ENCODE measurements at places on chromosomes 3 and 15.

- DNase-seq: no peak
Measured at GRCh38 chr3:196519718-196520082, 4.6 kb upstream of the SMCO1 start.

DNA sequence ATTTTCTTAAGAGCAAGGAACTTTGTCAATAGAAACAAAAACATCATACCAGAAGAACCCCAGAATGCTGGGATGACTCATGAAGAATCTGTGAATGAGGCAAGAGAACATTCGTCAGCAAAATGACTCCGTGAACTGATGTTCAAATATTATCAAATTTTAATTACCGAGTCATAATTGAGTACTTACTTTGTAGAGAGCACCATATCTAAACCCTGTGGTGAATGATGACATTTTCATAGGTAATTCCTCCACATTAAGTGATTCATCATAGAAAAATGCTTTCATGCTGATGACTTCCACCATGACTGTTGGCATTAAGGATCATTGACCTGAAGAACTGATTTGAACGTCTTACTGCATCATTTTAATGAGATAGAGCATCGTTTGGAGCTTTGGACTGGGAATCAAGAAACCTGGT, 56.3 kb downstream of the PPARG start:
- DNase-seq: no peak

DNA sequence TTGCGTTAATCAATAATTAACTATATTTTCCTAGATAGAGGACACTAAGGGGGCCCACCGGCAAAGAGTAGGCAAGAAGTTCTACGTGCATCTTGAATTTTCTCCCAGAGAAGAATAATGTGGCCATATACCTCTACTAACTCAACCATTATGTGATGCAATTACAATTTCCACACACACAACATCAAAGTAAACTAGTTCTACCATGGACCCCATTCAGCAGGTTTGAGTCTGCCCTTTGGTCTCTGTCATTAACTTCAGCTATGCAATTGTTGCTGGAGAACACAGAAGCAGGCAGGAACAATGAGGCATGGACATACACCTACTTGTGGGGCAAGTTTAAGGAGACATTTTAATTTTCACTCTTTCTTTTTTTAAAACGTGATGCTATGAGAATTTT, 705.9 kb downstream of the PDCD6IP start:
- DNase-seq: no peak

- no peak for DNase-seq
Measured at GRCh38 chr15:95795386-95795785, 535.1 kb upstream of the NR2F2 start.

GRCh38 chr3:60048447-60048848, 998.6 kb upstream of the CFAP20DC start:
- DNase-seq: no peak

DNA sequence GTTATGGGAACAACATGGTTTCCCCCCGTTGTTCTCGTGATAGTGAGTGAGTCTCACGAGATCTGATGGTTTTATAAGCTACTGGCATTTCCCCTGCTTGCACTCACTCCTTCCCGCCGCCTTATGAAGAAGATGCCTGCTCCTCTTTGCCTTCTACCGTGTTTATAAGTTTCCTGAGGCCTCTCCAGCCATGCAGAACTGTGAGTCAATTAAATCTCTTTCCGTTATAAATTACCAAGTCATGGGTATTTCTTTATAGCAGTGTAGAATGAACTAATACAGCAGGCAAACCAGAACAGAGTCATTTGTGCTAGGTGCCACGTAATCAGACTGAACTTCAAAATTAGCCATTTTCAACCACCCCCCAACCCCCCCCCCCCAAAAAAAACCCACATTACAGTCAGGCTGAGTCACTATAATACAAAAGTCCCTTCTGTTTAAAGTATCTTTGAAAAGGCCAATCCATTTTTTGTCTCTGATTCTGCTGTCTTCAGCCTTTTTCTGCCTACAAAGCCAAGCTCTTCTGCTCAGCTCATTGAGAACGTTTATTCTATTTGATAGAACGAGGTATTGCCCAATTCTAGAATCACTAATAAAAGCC, 4.1 kb downstream of the OR4F6 start:
- no peak for DNase-seq

DNA sequence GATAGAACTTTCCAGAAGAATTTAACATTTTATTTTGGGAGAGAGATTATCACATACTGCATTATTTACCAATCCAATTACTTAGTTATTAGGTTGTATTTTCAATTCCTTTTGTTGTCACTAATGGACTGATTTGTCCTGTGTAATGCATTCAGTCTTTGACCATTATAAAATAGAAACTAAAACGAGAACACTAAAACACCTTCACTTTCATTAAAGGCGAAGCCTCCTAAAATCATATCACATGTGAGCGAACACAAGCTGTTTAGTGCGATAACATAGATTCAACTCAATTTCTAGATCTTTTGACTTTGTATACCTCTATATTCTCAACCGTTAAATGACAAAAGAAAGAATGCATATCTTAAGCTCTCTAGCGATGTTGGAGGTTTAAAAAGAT, 253.4 kb downstream of the VGLL3 start:
- no peak for DNase-seq

- peak; percentile 78 for DNase-seq
Measured at GRCh38 chr15:32899126-32899596, 181.4 kb downstream of the GREM1 start.

DNA sequence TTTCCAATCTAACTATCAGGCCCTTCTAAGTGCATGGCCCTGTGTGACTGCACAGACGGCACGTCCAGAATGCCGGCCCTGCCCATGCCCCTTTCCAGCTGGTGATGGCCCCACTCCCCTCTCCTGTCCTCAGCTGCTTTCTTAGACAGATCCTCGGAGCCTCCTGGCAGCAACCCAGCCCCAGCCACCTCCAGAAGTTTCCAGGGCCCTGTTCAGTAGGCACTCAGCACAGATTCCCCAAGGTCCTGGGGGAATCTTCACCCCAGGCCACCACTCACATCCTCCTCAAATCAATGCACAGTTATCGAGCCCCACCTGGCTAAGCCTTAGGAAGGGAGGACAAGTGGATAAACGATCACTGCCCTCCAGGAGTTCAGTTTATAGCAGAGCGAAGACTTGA, 1.4 kb upstream of the CRABP1 start:
- DNase-seq: no peak

- no peak for DNase-seq
Measured at GRCh38 chr3:187072102-187072501, 67.2 kb downstream of the RPL39L start.

GRCh38 chr3:150385296-150386242, 22.5 kb upstream of the TSC22D2 start:
- DNase-seq: no peak

DNA sequence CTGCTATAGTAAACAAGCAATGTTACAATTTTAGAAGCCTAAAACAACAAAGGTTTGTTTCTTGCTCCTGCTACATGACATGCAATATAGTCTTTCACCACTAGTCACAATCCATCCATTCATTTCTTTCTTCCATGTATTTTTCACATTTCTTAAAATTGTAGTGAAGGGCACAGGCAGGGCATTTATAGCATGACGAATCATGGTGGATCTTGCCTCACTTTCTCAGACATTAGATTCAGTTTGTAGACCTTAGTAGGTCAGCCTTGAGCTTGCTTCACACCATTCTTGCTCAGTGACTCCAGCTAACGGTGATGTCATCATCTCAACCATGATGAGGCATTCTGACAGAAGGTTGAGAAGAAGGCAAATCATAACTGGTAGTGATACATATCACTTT, 546.8 kb downstream of the TBL1XR1 start:
- no peak for DNase-seq

DNA sequence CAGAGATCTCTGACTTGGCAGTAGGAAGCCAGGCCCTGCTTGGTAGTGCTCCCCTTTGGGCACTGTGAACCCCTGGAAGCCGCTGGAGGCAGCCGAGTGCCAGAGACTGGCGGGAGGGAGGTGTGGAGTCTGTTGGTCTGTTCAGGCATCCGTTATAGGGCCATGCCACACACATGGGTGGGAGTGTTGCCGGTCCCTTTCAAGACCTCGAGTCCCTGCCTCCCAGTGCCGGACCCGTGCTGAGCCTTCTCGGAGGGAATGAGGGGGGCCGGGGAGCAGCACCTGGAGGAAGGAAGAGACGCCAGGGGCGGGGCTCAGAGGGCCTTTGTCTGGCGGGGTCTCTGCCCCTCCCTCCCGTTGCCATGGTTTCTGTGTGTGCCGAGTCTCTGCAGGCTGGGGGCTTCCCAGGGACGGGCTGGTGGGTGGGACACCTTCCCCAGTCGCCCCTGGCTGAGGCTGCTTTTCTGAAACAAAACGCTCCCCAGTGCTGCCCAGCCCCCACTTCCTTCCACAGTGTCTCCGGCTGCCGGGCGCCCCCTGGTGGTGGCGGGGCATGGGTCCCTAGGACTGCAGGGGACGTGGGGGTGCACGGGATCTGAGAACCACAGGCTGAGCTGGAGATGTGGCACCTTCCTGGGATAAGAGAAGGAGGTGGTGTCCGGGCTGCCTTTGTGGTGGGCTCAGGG, 10.0 kb downstream of the GNAI2 start:
- DNase-seq: peak; percentile 93

DNA sequence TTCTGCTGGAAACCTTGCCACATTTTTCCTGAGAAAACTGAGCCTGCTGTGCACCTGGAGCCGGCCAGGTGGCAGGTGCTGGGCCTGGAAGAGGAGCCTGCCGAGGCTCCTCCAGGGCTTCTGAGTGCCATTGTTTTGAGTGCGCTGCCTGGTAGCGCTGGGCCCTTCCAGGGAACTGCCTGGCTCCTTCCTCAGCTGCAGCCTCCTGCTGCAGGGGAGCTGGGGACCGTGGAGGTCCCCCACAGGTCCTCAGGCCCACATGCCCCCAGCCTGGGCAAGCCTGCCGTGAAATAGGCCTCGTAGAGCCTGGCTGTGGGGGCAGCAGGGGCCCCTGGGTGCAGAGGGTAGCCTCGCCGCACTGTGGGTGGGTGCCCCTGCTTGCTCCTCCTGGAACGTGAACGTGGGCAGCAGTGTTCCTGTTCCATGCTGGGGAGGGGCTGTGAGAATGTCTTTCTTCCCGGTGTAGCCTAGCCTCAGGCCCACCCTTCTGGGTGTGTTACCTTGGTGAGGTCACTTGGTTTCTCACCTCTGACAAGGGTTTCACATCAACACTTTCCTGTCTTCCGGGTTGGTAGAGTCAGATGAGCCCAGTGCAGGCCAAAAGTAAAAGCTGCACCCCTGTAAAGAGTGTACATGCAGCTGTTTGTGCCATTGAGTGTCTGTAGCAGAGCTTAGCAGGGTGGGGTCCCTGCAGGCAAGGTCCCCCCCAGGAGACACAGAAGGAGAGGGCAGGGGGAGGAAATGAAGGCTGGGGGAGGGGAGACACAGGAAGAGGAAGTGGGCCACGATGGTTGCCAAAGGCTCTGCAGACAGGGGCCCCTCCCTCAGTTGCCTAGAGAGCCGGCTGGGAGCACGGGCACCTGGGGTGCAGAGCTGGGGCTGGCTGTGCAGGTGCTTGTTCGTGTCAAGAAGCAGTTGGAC, 34.5 kb downstream of the KLF13 start:
- no peak for DNase-seq

DNA sequence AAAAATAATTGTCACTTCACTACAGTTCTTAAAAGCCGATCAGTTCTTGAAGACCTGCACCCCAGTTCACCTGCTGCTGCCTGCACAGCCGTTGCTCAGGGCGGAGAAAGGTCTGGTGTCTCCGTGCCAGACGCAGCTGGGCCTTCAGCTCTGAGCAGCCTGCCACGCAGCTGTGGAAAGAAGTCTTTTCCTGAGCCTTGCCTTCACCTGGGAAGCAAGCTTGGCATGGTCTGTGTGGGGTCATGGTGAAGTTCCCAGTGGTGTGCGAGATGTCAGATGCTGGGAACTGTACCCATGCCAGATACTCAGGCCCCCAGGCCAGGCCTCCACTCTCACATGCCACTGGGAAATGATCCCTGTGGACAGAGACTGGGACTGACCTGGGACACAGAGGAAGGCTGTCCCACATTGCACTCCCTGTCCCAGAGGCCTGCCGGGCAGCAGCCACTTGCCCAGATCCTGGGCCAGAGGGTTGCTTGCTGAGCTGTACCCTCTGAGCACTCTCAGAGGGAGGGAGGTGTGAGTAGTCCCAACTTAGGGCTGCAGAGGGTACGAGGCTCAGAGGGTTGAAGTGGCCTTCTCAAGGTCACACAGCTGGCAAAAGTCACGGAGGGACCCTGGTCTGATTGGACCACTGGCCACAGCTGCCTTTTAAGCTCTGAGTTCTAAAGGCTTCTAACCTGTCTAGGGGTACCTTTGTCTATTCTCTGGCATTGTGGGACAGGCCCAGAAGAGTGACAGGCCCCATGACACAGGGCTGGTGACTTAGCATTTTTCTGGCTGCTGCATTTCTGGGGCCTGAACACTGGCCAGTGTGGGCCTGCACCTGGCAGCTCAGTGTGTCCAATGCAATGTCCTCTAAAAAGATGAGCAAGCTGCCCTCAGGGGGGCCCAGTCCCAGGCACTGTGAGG, 55.4 kb downstream of the KLF13 start:
- DNase-seq: no peak

DNA sequence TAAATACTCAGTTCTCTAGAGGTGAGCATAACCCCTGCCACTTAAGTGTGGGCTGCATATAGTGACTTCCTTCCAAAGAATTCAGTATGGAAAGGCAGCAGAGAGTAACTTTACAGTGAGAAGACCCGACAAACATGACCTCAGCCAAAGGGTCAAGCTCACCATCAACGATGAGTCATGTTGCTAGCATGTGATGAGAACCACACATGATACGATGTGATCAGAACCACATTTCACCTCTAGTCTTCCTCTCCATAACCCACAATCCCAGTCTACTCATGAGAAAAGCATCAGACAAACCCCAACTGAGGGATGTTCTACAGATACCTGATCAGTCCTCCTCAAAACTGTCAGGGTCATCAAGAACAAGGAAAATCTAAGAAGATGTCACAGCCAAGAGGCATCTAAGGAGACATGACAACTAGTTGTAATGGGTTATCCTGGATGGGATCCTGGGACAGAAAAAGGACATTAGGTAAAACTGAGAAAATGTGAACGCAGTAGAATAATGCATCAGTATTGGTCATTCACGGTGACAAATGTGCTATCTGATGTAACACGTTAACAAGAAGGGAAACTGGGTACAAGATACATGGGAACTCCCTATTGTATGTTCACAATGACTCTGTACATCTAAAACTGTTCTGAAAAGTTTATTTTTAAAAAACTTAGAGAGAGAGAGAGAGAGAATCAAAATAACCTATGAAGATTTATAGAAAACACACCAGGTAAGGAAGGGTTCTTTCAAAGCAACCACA, 28.3 kb downstream of the SEC61A1 start:
- DNase-seq: peak; percentile 41

DNA sequence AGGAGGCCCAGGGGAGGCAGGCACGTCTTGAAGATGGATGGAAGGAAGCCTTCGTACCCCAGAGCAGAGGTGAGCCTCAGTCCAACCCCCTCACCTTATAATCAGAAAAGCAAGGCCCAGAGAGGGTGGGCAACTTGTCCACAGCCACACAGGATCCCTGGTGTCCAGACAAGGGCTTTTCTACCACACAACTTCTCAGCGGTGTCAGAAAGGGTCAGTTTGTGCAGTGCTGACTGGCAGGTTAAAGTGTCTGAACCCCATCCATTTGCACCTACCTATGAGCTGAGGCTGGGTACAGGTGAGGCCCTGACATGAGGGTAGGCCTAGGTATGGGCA, 8.6 kb downstream of the IGDCC3 start:
- DNase-seq: no peak
